Fibroblast of pulmonary artery (primary cell): ENCODE measurements at places on chromosomes 6 and 20.
A peak's percentile ranks its signal among the peaks of the same experiment; 100 is the strongest.

GRCh38 chr20:21435576-21435975 is 38.2 kb upstream of the NKX2-4 start:
- no peak for DNase-seq

DNA sequence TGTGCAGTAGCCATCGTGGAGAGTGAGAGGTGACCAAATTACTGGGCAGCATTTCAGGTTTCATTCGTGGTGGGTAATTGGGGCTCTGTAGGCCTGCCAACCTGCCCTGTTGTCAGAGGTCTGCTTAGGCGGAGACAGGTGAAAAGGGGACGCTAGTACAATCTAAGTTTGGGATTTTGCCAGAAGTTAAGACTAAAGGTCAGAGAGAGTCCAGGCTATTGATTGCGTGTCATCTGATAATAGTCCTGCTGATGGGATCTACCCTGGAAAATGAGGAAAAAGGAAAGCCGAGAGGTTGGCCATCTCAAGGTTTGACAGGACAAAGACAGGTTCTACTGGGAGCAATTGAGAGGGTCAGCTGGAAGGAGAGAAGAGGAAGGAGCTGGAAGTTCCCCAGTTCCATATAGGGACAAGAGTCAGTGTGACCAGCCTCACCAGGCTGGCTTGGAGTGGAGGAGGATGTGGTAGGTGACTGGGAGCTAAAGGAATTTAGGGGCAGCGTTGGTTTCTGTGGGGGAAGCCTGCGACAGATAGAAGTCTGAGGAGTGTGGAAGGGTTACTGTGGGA is 10.9 kb downstream of the ARFGEF2 start:
- no peak for DNase-seq

DNA sequence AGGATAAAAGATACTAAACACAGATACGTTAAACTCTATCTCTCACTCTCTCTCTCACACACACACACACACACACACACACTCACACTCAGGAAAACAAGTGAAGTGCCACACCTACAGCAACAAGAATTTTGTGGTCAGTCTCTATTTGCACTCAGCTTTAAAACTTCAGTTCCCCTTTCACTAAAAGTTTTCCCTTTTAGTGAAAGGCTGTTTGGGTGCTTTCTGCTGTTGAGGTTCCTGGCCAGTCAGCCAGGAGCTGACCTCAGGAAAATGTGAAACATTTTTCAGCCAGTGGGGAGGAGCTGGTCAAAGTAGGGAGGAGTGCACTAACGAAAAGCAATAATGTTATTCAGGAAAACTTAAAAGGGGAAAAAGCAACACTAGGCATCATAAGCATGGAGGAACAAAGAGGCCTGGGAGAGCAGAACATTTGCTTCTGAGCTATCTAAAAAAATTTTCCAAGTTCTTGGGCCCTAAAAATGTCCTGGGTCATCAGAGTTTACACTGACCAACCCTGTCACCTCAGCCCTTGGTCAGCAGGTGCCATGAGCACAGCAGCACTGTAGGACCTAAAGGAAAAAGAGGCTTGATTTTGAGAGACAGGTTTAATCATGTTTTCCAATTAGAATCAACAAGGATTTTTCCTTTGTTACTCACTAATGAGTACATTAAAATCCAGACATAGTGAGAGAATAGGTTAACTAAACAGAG is 30.7 kb upstream of the NT5E start:
- no peak for DNase-seq

DNA sequence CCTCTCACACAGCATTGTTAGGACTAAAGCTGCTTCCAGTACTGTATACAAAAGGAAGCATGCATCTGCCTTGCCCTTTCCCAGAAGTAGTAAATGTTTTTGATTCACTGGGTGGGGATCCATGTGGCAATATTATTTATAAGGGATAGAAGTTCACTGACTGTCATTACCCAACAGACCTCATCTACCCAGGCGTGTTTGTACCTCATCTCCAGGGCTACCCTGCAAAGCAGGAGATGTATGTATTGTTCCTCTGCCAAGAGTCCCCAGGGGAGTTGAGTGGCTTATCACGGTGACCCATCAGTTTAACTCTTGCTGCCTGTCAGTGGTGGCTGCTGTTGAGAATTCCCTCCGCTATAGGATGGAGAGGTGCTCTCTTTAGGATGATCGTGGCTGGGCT is 42.5 kb downstream of the SLC24A3 start:
- no peak for DNase-seq

DNA sequence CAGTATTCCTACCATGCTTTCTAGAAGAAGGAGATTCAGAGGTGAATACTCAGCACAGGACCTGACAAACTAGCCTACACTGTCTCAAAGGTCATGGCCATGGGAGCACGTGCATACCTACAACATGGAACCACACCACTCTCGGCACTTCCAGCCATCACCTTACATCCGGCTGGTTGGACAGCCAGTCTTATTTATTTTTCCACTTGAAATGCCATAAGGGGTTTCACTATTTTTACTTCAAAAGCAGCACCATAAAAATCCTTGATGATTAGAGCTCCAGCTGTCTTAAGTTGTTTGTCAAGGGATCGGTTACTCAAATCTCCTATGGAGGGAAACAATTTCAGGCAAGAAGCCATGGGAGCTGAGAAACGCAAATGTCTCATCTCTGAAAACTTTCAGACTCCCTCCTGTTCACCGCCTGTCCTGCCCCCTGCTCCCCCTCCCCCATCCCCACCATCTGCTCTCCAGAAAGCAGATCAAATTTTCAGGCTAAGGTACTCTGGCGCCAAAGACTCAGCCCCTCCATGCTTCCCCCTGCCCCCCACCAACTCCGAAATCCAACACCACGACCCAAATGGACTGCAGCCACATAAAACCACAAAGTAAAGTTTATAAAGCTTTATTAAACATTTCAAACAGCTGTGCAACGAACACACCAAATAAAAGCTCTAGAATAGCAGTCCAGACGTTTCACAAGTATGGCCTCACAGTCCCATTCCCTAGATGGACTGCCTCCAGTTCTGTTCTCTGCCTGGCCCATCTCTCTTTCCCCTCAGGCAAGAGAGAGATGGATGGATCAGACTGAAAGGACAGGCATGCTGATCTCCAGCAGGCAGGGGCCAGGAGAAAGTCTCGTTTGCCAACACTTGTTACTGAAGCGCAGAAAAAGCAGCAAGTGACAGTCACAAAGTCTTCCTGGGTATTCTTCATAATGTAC is 4.0 kb upstream of the NNAT start:
- no peak for DNase-seq

DNA sequence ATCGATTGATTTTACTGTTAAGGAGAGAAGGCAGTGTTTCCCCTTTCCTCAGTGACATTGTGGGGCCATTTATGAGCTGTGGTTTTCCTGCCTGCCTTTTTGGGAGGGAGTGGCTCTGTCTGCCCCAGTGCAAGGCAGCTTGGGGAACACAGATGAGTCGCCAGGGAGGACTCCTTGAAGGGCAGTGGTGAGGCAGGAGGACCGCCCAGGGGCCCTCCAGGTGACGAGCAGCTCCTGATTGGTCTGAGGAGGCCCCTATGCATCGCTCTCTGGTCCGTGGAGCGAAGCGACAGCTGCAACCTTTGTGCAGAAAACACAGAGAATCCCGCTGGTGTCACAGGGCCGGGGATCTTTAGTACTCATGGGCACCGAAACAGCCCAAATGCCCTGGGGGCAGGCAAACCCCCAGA is 100.3 kb downstream of the TMEM242 start:
- no peak for DNase-seq

DNA sequence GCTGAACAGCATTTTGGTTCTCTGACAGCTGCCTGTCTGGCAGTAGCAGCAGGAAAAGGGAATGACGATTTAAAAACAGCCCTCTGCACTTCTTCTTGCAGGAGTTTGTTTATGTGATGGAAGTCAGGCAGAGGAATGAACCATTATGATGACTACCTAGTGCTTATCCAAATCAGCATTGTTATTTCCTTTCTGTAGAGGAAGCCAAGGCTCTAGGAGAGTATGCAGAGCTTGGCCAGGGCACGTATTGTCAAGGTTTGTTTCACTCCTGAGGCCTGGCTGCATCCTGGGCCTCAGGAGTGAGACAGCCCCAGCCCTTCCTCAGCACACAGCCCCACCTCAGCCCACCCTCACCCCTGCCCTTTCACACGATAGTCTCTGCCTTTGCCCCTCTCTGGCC is 68.5 kb downstream of the FAM229B start:
- DNase-seq: peak; percentile 68

GRCh38 chr6:11830105-11830504 is 51.5 kb upstream of the ADTRP start:
- DNase-seq: no peak

GRCh38 chr6:34986845-34987246 is 97.8 kb downstream of the ANKS1A start:
- DNase-seq: peak; percentile 90
